Caco-2 (cell line): ENCODE measurements at places on chromosomes 5 and 9.

DNA sequence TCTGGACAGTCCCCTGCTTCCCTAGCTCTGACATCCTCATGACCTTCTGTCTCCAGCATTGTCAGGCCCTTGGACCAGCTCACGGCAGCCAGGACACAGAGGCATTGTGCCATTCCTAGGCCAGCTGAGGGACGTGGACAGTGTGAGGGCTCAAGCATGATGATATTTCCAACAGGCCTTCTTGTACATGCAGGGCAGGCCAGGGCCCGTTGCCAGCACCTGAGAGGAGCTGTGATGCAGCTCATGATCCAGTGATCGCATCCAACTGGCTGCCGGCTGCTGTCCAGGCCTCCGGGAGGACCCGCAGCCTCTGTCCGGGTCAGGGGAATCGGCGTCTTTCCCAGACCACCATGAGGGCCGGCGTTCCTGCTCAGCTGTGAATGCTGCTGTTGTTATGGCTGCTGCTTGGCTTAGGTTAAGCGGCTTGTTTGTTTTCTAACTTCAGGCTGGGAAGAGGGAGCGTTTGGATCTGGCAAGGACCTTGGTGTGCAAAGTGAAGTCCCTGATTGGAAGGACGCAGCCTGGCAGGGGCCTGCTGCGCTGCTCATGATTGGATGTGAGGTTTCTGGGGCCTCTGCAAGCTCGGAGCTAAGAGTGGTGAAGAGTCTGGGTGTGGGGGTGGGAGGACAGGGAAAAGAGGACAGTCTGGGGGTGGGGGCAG, 53.8 kb downstream of the PDZD2 start:
- DNase-seq, result no peak

GRCh38 chr9:97935276-97935675, 2.7 kb downstream of the HEMGN start:
- DNase-seq, result no peak

DNA sequence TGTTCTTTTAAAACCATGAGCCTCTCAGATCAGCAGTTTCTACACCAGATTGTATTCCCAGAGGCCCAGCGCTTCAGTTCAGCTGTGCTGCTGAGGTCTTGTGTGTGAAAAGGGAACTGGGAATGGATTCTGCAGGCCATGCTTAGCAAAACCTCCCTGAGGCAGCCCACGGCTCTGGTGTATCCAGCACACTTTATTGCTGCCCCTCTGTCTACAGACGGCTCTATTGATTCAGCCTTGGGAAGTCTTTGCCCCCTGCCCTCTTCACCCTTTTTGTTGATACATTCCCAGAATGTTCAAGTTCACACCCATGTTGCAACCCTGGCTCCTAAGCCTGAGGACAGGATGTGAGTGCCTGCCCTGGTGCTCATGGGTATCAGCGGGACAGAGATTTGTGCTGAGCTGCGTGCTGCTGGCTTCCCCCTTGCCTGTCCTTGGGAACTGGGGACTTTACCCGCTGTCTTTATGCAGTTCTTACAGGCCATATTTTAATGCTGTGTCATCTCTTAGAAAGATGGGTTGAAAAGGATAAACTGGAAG, 37.3 kb downstream of the ARHGAP26 start:
- DNase-seq, result peak; percentile 44

- DNase-seq, result no peak
These were observed 11.1 kb downstream of the ERGIC1 start for GRCh38 chr5:172845154-172845553.

DNA sequence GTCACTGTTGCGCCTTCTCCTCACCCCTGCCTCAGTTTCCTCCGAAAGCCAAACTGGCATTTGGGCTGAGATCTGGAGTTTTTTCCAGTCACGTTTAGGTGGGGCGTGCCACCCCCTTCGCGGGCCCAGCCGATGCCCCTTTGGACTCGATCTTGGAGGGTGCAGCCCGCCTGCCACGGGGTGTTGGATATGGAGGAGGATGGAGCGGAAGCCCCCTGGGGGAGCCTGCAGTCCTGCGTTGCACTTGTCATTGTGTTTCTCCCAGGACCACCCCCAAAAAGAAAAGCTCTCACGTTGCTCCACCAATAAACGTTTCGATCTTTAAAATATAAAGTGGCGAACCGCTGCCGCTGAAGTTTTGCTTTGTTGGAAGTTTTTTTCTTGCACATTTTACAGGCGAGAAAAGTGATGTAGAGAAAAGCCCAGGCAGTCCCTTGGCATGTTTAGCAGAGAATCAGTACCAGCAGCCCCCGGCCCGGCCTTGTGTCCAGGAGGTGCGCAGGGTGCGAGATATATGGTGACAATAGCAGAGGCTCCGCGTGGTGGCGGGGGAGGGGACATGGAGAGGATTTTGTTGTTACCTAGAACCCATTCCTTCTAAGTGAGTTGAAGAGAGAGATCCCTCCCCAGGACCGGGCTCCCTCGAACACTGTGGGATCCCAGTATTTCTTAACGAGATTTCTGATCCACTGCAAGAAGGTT, 681 bp downstream of the F2R start:
- DNase-seq, result peak; percentile 16
